ENCODE measurements at places on chromosomes 7 and 10.

DNA sequence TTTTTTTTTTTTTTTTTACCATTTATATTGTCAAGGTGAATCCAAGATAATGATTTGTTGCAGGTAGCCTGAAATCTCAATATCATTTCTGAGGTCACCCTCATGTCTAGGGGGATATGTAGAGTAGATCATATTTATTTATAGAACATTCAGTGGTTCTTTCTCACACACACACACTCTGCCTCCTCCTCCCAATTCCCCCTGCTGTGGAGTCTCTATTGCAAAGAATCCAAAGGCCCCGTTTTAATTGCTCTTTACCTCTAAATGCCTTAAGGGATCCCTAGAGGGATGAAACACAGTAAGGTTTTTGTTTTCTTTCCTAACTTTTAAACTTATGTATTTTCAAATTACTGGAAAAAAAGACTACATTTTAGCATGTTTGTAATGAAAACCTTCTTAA, 170.0 kb downstream of the PRKG1 start:
- H3K4me1 ChIP-seq, result no peaks in the 10 kb centered on the region
- no peak overlapping the region for H3K4me3 ChIP-seq
- H3K27ac ChIP-seq, result no peak overlapping the region
- H3K36me3 ChIP-seq, result no peaks in the 10 kb centered on the region

DNA sequence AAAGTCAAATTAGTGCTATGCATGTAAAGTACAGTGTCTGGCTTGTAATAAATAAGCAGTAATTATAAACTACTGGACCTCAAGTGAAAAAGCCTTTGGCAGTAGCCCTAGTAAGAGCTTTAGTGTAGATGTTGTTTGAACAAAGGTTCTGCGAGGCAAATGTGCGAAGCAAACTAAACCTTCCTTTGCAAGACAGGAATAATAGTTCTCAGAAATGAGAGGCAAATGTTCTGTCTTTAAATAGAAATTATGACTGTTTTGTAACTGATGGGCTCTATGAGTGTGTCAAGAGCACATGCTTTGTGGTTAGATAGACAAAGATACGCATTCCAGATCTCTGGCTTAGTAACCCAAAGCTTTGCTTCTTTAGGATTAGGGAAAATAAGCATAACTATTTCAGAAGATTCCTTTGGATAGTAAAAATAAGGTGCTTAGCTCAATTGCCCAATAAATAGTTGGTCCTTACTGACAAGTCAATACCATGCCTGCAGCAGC, 169.2 kb upstream of the CDC14C start:
- no peak for DNase-seq
- H3K4me3 ChIP-seq, result no peak overlapping the region
- H3K4me1 ChIP-seq, result no peaks in the 10 kb centered on the region
- no peak overlapping the region for H3K27ac ChIP-seq

DNA sequence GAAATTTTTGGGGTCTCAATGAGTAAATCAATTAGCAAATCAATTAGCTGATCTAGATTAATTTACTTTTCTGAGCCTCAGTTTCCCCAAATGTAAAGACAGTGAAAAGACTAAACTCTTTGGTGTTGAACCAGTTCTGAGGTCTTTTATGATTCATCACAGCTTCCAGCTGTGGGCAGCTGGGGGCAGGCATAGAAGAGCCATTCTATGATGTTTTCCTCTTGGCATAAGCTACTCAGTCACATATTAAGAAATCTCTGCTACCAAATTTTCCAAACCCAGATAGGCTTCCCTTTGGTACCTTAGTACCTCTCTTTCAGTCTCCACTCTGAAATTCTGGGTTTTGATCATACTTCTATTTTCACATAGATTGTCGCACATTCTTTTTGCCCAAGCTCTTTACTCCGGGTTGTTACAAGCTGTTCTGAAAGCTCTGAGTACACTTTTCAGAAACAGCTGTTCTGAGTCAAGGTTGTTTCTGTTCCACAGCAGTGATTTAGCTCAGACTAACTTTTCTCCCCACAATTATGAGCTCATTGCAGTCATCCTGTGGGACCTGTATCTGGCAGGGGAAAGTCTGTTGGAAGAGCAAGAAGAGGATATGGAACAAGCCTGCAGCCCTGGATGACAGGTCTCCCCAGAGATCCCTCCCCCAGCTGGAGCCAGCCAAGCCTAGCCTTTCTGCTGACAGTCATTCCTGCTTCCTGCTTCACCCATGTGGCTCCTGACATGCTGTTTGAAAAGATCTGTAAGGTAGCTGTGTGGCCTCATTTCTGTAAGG, 599.6 kb upstream of the GHITM start:
- no peaks in the 10 kb centered on the region for H3K27me3 ChIP-seq
- no peaks in the 10 kb centered on the region for H3K4me1 ChIP-seq
- no peak overlapping the region for H3K4me3 ChIP-seq

DNA sequence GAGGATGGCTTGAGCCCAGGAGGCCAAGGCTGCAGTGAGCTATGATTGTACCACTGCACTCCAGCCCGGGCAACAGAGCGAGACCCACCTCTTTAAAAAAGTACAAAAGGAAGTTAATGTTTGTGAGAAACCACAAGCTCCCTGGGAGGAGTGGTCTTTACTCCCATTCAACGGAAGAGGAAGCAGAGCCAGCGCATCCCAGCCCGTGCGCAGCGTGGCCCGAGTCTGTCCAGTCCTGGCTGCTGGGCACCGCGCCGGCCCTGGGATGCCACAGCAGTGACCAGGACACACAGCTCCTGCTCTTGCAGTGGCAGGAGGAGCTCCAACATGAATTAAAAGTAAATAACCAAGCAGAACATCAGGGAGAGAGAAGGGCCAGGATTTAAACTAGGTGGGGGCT, 68.4 kb downstream of the ELFN1 start:
- no peaks in the 10 kb centered on the region for H3K27me3 ChIP-seq
- DNase-seq, result no peak
- no peak overlapping the region for H3K27ac ChIP-seq
- H3K4me1 ChIP-seq, result peaks cover 30% of the 10 kb centered on the region
- H3K4me3 ChIP-seq, result no peak overlapping the region

DNA sequence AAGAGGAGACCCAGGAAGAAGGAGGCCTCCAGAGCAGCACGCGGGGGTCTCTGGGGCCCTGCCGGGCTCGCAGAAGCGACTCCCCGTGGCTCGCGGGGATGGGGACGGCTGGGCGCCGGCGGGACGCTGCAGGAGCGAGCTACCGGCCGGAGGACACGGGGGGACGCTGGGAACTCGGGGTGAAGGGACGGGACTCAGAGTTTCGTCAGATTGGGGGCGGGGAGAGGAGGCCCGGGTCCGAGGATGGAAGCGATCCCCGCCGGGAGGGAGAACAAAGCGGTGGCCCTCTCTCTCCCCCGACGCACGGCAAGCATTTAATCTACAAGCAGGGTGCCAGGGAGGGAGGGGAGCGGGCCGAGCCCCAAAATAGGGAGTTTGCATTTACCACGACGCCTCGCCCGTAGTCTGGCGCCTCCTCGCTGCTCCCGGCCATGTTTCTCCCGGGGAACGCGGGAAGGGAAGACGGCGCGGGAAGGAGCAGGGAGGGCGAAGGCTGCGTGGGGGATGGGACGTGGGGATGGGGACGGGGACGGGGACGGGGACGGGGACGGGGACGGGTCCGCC, at the start of gene PRTFDC1:
PRTFDC1 (minus strand) TSS at position 464 of the 564 bp plus-strand sequence; CDS start at position 433, 31 bp downstream.
- no peaks in the 10 kb centered on the region for H3K27me3 ChIP-seq
- no peak for DNase-seq
- peak within 1 kb of the TSS; percentile 34 for H3K27ac ChIP-seq
- peaks cover 19% of the 10 kb centered on the region for H3K4me1 ChIP-seq
- no peaks in the 10 kb centered on the region for H3K36me3 ChIP-seq
- H3K4me3 ChIP-seq, result no peak within 1 kb of the TSS

DNA sequence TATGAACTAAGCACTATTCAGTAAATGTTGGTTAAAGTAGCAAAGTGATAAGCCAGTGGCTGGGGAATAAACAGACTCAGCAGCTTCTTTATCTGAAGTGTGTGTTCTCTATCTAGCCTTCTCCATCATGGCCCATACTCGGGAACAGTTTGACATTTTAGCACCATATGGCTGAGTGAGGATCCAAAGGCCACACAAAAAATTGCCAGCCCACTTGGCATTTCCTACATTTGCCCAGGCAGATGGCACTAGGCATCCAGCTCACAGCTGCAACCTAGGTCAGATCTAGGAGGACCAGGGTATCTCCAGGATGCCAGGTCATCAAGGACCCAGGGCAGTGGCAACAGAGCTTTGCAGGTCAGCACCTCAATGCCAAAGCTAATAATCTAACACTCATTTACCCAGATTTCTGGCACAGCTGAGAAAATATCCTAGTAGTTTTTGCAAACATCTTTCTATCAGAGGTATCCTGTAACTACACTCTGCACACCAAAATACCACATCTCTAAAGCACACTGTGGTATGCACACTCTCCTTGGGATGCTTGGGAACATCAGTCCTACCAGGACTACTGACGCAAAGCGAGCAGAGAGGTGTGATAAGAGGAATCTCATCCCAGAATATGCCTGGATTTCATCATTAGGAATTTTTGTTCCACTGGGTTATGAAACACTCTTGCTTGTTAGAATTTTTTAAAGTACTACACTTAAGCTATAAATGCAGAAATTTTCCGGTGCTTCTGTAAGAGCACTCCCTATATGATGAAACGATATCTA, 61.7 kb downstream of the DOCK4 start:
- H3K27ac ChIP-seq, result no peak overlapping the region
- no peaks in the 10 kb centered on the region for H3K36me3 ChIP-seq
- no peaks in the 10 kb centered on the region for H3K4me1 ChIP-seq
- no peak overlapping the region for H3K4me3 ChIP-seq

- H3K4me1 ChIP-seq, result peaks cover 90% of the 10 kb centered on the region
- H3K4me3 ChIP-seq, result no peak overlapping the region
- no peaks in the 10 kb centered on the region for H3K36me3 ChIP-seq
- no peaks in the 10 kb centered on the region for H3K27me3 ChIP-seq
- H3K27ac ChIP-seq, result no peak overlapping the region
- no peak for DNase-seq
Measured at GRCh38 chr7:131071786-131072504, 255.7 kb upstream of the MKLN1 start.

DNA sequence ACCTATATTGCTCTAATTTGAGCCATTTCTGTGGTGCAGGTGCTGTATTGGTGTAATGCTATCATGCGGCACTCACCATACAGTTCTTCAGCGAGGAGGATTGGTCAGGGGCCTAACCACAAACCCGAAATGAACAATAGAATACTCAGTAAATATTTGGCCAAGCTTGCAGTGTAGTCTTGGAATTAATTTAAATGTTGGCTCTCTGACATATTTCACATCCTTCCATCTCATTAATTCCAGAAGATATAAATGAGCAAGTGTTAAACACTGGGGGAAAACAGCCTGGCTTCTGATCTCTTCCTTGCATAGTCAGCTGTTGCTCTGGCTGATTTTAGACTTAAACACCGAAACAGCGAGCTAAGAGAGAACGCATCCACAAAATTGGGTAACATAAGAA, 663.1 kb upstream of the GHITM start:
- H3K4me3 ChIP-seq, result no peak overlapping the region
- no peaks in the 10 kb centered on the region for H3K36me3 ChIP-seq
- H3K4me1 ChIP-seq, result no peaks in the 10 kb centered on the region
- no peak overlapping the region for H3K27ac ChIP-seq
- H3K27me3 ChIP-seq, result no peaks in the 10 kb centered on the region

DNA sequence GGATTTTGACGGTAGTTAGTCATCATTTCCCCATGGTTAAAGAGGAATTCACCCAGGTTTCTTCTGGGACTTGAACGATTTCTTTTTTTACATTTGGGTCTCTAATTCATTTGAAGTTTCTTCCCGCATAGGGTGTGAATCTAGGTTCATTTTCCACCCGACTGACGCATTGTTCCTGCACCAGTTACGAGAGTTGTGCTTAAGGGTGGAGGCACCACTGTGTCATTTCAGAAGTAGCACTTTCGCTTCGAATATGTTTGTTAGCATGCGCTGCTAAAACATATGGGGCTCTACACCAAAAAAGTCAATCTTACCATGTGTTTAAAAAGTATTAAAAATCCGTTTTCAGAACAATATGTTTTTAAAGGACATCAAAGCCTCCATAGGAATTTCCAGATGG, 140.3 kb downstream of the VIPR2 start:
- H3K4me3 ChIP-seq, result no peak overlapping the region
- H3K4me1 ChIP-seq, result peaks cover 5% of the 10 kb centered on the region
- no peaks in the 10 kb centered on the region for H3K36me3 ChIP-seq
- H3K27ac ChIP-seq, result no peak overlapping the region
- no peak for DNase-seq

GRCh38 chr7:1364068-1364905, 95.0 kb downstream of the MICALL2 start:
- H3K27me3 ChIP-seq, result peaks cover 4% of the 10 kb centered on the region
- no peak overlapping the region for H3K4me3 ChIP-seq
- H3K36me3 ChIP-seq, result no peaks in the 10 kb centered on the region
- H3K4me1 ChIP-seq, result no peaks in the 10 kb centered on the region
- H3K27ac ChIP-seq, result no peak overlapping the region

DNA sequence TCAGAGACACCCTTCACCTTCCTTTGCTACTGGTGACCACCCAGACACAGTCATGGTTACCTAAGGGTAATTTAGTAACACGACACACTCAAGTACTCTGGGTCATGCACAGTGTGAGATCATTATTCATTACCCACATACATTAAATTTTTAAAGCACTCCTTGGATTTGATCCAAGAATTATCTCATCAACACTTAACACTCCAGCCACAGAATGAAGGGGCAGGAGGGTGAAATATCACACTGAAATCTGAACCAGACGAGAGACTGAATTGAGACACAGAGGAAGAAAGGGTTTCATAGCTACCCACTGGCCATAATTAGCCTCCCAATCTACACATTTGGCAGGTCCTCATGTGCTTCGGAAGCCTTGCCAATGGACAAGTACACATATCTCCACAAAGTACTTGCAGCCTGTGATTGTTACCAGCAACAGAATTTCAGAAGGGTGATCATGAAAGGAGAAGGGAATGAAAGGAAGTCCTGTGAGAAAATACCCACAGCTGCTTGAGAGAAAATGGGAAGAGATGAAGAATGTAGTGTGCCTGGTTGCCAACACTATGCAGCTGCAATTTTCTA, 189.3 kb downstream of the POLR1F start:
- no peaks in the 10 kb centered on the region for H3K27me3 ChIP-seq
- no peak overlapping the region for H3K27ac ChIP-seq
- no peaks in the 10 kb centered on the region for H3K4me1 ChIP-seq
- H3K4me3 ChIP-seq, result no peak overlapping the region

DNA sequence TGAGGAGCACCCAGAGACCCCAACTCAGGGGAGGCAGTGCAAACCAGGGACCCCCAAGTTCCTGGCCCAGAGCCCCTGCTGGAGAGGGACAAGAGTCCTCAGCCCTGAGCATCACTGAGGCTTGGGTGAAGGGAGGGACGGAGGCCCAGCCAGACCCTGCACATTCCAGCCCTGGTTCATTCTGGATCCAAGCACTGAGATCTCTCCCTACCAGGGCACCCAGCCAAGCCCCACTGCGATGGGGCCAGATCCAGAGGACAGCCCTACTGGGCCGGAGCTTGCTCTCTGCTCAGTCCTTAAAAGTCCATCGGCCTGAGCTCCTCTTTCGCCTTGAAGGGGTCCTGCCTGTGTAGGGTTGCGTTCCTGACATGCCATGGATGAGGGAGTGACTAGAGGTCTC, 40.5 kb upstream of the RABGEF1 start:
- no peak overlapping the region for H3K27ac ChIP-seq
- no peak for DNase-seq
- no peaks in the 10 kb centered on the region for H3K36me3 ChIP-seq
- H3K27me3 ChIP-seq, result no peaks in the 10 kb centered on the region
- no peak overlapping the region for H3K4me3 ChIP-seq

Measured in CD4-positive, alpha-beta memory T cell (primary cell).